Esophagus squamous epithelium (tissue), 5 donors: ENCODE measurements at places on chromosomes 4 and X.
A peak's percentile ranks its signal among the peaks of the same experiment; 100 is the strongest.

- DNase-seq: no peak
Measured at GRCh38 chrX:19579485-19579884, 64.2 kb upstream of the MAP3K15 start.

- DNase-seq: no peak
Measured at GRCh38 chrX:2520539-2520938, 19.8 kb upstream of the DHRSX start.

DNA sequence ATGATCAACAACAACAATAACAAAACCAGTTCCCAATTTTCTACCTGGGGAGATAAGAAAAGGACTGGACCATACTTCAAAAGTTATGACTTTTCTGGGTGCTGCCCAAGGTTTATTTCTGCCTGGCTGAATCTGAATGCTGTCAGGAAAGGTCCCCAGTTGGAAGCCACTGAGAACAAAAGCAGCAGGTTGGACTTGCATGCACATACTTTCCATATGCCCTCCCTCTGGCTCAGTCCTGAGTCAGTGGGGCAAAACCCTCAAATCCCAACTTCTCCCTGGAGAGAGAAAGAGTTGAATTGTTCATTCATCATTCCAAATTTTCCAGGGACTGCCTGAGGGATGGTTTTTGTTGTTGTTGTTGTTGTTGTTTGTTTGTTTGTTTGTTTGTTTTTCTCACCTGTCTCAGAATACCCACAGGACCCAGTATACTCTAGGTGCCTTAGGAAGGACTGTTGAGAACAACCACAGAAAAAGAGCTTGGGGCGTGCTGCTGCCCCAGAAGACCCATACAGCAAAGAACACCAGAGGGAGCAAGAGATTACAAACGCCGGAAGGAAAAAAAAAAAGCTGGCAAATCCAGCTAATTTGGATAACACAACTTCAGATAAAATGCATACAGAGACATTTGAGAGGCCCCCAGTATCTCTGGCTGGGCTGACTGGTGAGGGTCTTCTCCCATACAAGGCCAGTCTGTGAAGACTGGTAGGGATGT, 138.9 kb upstream of the INPP4B start:
- DNase-seq: no peak

- DNase-seq: no peak
Measured at GRCh38 chr4:18180122-18180521, 158.6 kb upstream of the LCORL start.

DNA sequence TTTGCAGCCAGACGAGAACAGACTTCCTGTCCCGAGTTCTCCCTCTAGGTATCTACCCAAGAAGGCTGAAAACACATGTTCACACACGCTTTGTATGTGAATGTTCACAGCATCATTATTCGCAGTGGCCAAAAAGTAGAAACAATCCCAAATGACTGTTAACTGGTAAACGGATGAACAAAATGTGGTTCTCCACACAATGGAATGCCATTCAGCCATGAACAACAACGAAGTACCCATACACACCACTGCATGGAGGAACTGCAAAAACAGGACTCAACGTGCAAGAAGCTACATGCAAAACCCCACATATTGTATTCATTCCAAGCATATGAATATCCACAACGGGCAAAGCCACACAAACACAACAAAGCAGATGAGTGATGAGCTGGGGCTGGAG, 45.0 kb downstream of the PDHA1 start:
- DNase-seq: no peak

GRCh38 chr4:173038192-173038896, 130.3 kb upstream of the GALNT7 start:
- DNase-seq: no peak

DNA sequence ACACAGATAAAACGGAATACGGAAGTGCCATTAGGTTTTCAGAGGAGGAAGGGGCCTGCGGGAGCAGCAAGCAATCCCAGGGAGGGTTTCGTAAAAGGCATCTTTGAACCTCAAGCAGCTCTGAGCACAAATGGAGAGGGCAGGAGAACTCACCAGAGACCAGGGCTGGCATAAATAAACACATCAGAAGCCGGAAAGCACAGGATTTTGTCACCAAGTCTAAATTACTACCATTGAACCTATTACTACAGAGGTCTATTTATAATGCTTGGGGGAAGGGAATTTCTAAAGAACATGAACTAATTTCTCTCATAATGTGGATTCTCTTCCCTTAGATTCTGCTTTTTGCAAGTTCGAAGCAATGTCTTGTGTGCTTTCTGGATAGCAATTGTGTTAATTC, 39.6 kb upstream of the MBTPS2 start:
- DNase-seq: no peak

DNA sequence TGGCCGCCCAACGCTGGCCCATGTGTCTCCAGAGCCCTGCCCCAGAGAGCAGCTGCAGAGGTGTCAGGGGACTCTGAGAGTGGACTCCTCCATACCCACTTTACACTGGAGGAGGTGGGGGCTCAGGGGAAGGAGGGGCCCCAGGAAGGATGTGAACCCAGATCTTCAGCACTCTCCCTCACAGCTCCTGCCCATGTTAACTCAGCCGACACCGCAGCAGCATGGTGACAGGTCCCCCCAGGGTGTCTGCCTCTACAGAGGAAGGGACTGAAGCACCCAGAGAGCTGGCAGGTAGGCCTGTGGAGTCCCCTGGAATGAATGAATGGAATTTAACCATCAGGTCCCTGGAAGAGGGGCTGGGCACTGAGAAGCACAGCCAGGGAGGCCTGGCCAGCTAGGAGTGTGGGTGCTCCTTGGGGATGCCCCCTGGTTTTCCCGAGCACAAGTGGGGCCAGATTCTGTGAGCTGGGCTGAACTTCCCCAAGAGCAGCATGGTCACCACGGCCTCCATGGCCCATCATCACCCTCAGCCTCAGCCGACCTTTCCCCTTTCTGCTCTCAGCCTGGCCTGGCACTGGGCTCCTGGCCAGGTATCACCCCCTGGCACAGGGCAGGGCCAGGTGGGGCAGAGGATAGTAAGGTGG, 21.9 kb downstream of the SH3BP2 start:
- DNase-seq: no peak

- no peak for DNase-seq
Measured at GRCh38 chrX:149363965-149364364, 141.1 kb downstream of the IDS start.

DNA sequence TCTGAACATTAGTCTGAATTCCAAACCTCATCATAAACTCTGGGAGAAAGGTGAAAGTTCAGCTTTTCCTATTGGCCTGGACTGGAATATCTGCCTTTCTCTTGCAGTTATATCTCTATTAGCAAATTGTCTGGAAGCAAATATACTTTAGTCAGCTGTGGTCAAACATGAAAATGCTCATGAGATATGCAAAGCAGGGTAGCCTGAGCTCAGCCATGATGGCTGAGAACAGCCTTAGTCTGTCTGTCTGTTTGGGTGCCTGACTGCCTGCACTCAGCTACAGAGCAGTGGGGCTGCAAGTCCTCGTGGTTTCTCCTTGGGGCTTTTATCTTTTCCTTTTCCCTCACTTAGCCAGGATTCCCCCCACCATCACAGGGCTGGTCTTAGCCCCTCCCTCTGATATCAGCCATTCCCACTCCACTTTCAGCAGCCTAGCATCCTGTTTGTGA, 19.5 kb upstream of the PGRMC2 start:
- no peak for DNase-seq

- DNase-seq: no peak
Measured at GRCh38 chrX:133563705-133564104, 148.4 kb upstream of the GPC4 start.

DNA sequence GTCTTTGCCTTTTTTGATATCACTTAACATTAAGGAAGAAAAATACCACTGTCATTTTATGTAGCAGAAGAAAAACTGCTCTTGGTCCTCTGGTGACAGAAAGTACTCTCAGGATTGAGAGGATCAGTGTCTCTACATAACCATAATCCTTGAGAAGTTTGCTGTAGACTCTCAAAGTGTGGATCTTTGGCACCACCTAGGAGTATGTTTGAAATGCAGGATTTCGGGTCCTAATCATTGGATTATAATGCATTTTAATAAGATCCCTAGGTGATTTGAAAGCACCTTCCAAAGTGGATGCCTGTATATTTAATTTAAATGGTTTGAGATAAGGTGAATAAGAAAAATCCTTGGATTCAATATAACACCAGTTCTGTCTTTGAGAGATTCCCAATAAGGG, 23.2 kb downstream of the MOB1B start:
- no peak for DNase-seq

DNA sequence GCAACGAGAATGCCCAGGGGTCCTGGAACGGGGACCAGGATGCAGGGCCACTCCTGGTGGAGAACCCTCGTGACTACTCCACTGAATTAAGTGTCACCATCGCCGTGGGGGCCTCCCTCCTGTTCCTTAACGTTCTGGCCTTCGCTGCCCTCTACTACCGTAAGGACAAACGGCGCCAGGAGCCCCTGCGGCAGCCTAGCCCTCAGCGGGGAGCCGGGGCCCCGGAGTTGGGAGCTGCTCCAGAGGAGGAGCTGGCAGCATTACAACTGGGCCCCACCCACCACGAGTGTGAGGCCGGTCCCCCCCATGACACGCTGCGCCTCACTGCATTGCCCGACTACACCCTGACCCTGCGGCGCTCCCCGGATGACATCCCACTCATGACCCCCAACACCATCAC, 24.9 kb downstream of the NLGN3 start:
- DNase-seq: no peak

DNA sequence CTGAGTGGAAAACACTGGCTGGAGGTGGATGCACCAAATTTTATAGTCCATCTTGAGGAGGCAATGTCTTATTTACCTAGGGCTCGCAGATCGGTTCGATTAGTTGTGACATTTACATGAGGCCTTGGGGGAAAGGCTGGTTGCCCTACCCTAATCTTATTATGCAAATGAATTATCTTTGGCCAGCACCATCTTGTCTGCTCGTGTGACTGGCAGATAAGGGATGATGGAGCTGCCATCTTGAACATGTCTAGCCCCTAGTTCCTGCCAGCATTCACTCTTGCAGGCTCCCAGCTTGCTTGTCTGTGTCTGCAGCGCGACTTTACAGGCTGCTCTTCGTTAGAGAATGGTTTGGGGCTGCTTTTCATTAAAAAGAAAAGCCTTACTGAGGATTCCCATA, 61.9 kb downstream of the SEC24B start:
- no peak for DNase-seq

- peak; percentile 61 for DNase-seq
Measured at GRCh38 chrX:47556045-47556623, 4.9 kb upstream of the ARAF start.

- DNase-seq: no peak
Measured at GRCh38 chr4:140641105-140641555, 72.4 kb upstream of the UCP1 start.

DNA sequence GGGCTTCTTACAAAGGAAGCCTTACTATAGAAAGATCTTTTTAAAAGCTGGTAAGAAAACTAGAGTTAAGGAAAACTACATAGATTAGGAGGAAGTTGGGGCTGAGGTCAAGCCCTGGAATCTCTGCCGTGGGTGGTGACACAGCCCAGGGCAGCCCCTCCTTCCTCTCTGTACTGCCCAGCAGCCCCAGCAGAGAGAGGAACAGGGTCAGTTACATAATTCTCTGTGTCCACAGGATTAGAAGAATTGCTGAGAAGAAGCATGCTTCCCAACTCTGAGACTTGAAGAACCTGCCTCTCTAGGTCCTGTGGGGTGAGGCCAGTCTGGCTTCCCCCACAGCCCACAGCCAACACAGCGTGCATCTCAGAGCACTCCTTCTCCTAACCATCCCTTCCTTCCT, 9.2 kb upstream of the ABLIM2 start:
- no peak for DNase-seq

- DNase-seq: no peak
Measured at GRCh38 chrX:41664375-41664901, 24.3 kb upstream of the GPR34 start.

GRCh38 chrX:96568071-96568470, 116.6 kb upstream of the DIAPH2 start:
- DNase-seq: no peak

- DNase-seq: no peak
Measured at GRCh38 chr4:55017406-55017805, 108.0 kb downstream of the KDR start.

- no peak for DNase-seq
Measured at GRCh38 chrX:69287095-69287494, 121.8 kb upstream of the PJA1 start.

GRCh38 chr4:4308800-4309441, 18.9 kb downstream of the ZBTB49 start:
- no peak for DNase-seq

DNA sequence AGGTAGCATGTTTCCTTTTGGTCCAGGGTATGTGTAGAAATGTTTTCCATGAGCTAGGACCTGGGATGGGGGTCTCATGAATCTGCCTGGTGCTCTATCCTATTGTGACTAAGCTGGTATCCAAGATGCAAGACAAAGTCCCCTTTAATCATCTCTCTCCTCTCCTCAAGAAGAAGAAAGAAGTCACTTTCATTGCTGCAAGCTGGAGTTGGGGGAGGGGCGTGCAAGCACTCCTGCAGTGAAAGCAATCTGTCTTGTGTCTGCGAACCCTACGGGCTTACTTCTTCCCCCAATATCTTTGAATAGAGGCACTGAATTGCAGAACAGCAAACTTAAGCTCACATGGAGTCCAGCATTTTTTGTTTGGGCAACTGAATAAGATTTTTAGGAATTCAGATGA, 27.2 kb upstream of the GRPR start:
- no peak for DNase-seq

GRCh38 chr4:88674979-88675378, 22.6 kb downstream of the NAP1L5 start:
- DNase-seq: no peak

DNA sequence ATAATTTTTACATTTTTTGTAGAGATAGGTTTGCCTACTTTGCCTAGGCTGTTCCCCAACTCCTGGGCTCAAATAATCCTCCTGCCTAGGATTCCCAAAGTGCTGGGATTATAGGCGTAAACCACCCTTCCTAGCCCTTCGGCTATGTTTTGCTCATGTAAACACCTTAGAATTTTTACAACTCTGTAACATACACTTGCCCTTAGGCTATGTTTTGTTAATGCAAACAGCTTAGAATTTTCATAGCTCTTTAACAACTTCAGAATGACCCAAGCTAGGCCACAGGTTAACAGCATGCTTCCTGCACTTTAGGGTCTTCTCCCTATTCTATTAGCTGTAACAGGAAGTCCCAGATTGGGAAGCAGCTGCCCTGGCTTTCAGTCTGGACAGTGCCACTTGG, 24.2 kb downstream of the KLHL15 start:
- DNase-seq: no peak

DNA sequence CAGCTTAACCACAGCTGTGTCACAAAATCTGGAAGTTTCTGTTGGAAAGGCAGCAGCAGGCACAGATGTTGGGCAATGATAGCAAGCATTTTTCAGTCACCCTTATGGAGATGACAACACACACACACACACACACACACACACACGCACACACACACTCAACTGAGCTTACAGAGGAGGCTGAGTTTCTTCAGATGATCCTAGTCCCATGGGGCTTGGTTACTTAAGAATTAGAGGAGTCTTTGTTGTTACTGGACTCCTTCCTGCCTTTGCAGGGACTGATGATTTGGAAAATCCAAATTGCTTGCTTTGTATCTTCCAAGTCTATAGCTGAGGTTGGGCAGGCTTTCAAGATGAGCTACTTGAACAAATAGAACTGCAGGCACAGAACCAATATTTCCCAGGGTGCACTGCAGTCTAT, 740.1 kb upstream of the PITX2 start:
- no peak for DNase-seq
